Lower leg skin (tissue), 4 donors: ENCODE measurements at places on chromosomes 5 and 9. TPM values are rescaled to one million over a fixed set of nuclear protein-coding genes. Genes with fewer than 3 reads are reported as not detected.

The MCIDAS gene
- total RNA-seq, result not detected

The SLC25A2 gene
- total RNA-seq, result 0.67 TPM

The CORO2A gene
- total RNA-seq, result 31.4 TPM

The RNF180 gene
- total RNA-seq, result 13.9 TPM

- no peak for DNase-seq
These were observed 1819.8 kb upstream of the C9orf72 start for GRCh38 chr9:29393064-29393463.

DNA sequence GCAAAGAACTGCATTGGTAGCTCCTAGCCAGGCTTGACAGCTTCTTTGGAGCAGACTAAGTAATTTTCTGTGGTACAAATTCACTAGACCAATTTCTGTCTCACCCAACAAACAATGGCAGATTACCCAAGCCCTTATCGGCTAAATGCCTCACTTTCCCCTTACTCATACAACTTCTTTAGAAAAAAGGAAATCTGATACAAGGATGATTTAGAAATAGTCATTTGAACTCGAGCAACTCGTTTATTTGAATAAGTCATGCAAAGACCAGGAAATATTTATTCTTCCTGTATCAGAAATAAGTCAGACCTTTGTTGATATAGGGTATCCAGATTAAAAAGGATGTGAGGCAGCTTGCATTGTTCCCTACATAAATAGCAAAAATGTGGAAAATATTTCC, 170.4 kb upstream of the CDH6 start:
- DNase-seq, result no peak

DNA sequence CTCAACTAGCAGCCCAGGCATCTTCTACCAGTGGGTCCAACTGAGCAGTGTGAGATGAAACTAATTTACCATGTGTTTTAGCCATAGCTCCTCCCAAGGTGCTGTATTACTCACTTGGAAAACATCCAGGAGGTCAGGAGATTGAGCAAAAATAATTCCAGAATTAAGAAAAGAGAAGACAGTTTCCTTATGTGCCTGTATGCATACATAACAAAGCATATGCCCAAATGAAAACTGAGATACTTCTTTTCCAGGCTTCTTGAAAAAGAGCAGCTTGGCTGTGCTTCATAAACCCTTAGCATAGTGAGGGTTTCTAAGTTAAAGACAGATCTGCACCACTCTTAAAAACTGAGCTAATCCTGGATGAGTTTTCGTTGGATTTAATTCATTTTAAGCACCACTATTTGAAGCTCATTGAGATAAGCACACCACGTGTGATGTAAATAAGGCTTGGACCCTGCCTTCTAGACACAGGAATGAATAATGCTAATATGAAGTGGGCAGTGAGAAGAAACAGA, 119.4 kb downstream of the ADAMTS12 start:
- no peak for DNase-seq

GRCh38 chr9:116859763-116860162, 172.7 kb downstream of the TRIM32 start:
- DNase-seq, result no peak

- no peak for DNase-seq
These were observed 4.7 kb downstream of the PHYKPL start for GRCh38 chr5:178227929-178228328.

DNA sequence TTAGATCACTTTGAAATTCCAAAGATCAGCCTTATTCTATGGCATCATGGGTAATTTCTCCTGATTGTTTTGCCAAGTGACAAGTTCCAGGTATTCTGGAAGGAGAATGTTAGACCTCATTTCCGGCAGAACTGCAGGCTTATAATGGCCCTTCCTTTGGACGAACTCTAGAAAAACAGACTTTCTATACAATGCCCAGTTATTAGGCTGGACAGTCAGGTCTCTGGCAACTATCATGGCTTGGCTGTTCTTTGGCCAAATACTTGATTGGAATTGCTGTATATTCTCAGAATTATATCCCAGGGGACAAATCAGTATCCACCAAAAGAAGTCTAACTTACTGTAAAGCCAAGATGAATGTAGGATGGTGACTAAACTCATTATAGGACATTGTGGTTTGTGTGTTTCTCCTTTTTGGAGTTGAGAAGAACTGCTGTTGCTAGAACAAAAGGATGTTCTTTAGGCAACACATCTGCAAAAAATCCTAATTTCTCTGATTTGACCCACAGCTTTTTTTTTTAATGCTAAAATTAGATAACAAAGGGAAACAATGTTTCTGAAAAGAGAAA, 69.0 kb downstream of the ADAMTSL1 start:
- no peak for DNase-seq

DNA sequence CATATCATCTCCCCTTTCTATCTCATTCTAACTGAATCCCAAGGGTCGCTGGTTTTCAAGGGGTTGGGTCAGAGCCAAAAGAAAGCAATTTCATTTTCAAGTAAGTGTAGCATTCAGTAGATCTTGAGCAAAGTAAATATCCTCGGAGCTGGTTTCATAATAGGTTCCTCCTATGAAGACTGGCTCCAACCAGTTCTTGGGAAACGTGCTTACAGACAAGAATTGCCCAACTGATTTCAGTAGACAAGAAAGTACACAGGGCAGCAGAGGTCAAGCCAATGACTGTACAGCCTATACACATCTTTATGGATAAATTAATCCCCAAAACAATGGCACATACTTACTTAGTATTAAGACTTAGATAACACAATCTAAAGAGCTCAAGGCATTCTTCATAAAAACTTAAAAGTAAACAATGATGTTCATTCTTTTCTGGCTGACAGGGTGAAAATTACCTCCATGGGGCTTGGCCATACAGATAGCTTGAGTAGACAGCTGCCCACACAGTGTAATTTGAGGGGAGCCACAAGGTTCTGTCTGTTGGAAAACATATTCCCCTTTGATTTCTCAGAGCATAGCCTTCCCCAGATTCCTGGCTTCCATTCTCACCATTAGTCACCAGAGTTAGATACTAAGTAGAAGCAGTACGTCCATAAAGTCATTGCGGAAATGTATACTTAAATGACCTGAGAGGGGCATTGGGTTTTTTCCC, 163.9 kb downstream of the ARRDC3 start:
- peak; percentile 71 for DNase-seq

GRCh38 chr5:176153741-176154140, 84.5 kb upstream of the SIMC1 start:
- DNase-seq, result no peak

DNA sequence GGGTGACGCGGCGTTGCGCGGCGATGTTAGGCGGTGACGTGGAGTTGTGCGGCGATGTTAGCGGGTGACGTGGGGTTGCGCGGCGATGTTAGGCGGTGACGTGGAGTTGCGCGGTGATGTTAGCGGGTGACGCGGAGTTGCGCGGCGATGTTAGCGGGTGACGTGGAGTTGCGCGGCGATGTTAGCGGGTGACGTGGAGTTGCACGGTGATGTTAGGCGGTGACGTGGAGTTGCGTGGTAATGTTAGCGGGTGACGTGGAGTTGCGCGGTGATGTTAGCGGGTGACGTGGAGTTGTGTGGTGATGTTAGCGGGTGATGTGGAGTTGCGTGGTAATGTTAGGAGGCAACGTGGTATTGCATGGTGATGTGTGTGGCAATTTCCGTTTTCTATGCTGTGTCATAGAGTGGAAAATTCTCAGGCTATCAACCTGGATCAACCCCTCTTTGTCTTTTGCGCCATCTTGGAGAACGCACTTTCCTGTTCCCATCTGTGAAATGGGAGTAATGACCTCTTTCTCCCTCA, 76.0 kb downstream of the ANKRD33B start:
- DNase-seq, result no peak

DNA sequence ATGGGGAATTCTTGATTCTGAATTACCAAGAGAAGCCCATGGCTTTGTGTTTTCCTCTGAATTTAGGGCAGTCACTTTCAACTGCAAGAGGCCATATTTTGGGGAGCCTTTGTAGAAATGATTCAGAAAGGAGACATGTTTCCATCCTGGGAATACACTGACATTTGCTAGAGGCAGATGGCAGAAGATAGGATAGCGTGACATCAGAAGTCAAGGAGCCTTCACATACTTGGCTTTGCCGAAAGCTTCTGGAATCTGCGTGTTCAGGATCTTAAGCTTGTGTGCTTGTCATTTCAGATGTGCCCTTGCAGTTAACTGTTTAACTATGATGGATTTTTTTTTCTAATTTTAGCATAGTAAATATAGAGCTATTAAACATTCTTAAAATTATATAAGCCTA, 296.2 kb downstream of the ARHGEF28 start:
- no peak for DNase-seq
